ENCODE measurements at places on chromosomes 12 and 14.

GRCh38 chr14:76868454-76869170 lies 42.4 kb downstream of the LRRC74A start:
- no peak for DNase-seq

DNA sequence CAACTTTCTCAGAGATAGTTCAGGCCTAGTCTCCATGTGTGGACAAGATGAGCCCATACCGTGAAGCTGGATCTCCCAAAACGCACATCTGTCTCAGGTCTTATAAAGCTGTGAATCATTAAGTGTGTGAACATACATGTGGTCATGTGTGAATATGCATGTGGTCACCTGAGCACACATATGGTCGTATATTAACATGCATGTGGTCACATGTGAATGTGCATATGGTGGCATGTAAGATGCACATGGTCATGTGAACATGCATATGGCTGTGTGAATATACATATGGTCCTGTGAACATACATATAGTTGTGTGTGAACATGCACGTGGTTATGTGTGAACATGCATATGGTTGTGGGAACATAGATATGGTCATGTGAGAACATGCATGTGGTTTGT lies 172.5 kb upstream of the PZP start:
- DNase-seq: no peak

- no peak for DNase-seq
Observed at GRCh38 chr14:100105357-100106169, 40.3 kb downstream of the EVL start.

- no peak for DNase-seq
Observed at GRCh38 chr12:68119724-68120211, 39.8 kb downstream of the IFNG start.

- no peak for DNase-seq
Observed at GRCh38 chr12:41856228-41856627, 288.4 kb downstream of the GXYLT1 start.

GRCh38 chr14:75338398-75338797 lies 59.8 kb downstream of the FOS start:
- no peak for DNase-seq

DNA sequence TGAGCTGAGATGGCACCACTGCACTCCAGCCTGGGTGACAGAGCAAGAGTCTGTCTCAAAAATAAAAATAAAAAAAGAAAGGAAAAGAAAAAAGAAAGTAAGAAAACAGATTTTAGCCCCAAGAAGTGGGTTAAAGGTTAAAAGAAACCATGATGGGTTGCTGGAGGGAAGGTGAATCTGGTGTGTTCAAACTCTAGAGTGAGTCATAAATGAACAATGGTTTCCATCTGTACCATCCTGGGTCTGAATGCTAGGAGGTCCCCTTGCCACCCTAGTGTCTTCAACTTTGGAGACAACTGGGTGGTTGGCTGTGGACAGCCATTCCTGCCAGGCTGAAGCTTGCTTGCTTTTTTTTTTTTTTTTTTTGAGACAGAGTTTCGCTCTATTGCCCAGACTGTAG lies 1.6 kb upstream of the RPS26 start:
- no peak for DNase-seq

- DNase-seq: no peak
Observed at GRCh38 chr14:85247071-85247470, 282.9 kb upstream of the FLRT2 start.

- DNase-seq: no peak
Observed at GRCh38 chr12:49133014-49133413, 1.8 kb upstream of the TUBA1B start.

DNA sequence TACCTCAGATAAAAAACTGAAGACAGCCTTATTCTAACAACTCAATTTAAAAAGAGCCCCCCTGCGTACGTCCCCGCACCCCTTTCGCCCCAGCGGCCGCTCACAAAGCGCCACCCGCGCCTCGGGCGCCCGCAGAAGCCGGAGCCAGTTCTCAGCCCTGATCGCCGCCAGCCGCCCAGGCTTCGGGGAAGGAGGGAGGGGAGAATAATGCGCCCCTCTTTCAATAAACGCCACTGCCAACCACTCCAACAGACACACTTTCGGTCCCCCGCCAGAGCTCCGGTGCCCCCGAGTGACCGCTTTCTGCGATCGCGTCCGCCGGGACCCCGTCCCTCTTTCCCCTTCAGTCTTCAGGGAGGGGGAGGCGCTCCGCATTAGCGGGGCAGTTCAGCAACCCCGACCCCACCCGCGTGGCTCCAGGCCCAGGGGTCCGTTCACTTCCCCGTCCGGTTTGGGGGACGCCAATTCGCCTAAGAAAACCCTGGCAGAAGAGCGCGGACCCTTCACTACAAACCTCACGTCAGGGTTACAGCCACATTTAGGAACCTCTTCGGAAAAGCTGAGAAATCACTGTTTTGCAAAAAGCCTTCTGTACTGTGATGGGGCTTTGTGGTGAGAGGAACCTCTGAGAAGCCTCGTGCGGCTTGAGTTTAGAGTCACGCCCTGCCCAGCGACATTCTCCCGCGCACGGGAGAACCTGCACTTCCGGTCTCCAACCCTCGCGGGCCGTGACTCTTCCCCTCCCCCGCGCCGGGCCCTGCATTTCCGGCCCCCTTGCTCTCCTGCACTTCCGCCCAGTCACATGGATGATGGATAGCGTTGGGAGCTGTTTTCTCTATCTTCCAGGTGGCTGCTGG lies 18.7 kb downstream of the FOXG1 start:
- DNase-seq: no peak

DNA sequence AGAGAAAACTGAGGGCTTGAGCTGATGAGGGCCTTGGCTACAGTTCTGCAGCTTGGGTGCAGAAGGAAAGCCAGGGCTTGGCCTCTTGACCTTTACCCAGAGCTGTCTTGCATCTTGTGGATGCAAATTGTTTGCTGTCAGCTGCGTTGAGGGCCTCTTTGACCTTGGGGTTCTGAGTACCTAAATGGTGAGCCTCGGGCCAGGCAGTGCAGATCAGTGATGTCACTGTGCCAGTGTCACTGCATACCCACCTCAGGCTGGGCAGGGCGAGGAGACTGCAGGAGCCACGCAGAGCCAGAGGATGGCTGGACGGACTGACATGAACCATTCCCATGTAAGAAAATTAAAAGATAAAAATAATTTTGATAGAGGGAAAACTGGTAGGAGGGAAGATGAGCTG lies 18.6 kb downstream of the ESRRB start:
- no peak for DNase-seq

- no peak for DNase-seq
Observed at GRCh38 chr12:74963867-74964331, 245.7 kb downstream of the KCNC2 start.

GRCh38 chr12:21379218-21379617 lies 6.5 kb downstream of the IAPP start:
- no peak for DNase-seq

- DNase-seq: no peak
Observed at GRCh38 chr14:89641495-89642175, 224.6 kb upstream of the FOXN3 start.

- no peak for DNase-seq
Observed at GRCh38 chr14:73777420-73777819, 63.2 kb upstream of the PNMA1 start.

GRCh38 chr12:132325733-132326130 lies 3.7 kb downstream of the GALNT9 start:
- DNase-seq: no peak

DNA sequence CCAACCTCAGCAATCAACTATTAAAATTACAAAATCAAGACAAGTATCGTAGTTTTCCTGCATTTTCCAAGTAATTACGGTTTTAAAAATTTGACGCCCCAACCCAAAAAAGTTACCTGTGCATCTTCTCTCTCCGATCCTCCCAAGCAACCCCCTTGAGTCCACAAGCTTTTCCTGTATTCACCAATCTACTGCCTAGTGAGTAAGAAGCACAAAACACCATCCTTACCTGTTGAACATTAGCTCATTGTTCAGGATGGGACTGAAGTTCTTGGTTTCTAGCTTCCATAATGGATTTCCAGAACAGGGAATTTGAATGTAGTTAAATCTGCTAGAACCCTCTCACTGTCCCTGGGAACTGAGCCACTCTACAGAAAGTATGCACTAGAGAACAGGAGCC lies 162.0 kb downstream of the PAX9 start:
- DNase-seq: no peak

- no peak for DNase-seq
Observed at GRCh38 chr12:26554332-26554731, 278.7 kb downstream of the ITPR2 start.

GRCh38 chr14:44756554-44756953 lies 205.2 kb downstream of the KLHL28 start:
- no peak for DNase-seq

- DNase-seq: no peak
Observed at GRCh38 chr12:95838125-95838524, 20.6 kb upstream of the SNRPF start.

DNA sequence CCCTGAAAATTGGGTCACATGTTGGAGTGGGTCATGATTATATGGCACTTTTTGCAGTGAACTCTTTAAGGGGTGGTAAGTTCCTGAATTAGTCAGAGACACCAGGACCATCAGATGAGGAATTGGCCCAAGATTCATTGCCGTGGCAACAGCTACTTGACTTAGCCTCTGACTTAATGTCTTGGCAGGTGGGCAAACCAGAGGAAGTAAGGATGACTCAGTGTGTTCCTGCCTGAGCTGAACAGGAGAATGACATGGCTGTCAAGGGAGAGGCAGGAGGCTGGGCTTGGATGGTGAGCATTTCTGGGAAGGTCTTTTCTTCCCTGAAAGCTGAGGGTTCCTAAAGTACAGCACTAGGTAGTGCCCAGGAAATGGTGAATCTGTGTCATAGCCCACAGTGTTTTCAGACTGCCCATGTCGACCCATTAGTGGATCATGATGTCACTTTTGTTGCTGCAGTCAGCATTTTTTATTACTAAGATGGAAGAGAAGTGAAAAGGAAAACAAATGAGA lies 170.1 kb upstream of the PWP1 start:
- peak; percentile 43 for DNase-seq

GRCh38 chr12:52139579-52140062 lies 52.2 kb downstream of the KRT80 start:
- DNase-seq: peak; percentile 90

DNA sequence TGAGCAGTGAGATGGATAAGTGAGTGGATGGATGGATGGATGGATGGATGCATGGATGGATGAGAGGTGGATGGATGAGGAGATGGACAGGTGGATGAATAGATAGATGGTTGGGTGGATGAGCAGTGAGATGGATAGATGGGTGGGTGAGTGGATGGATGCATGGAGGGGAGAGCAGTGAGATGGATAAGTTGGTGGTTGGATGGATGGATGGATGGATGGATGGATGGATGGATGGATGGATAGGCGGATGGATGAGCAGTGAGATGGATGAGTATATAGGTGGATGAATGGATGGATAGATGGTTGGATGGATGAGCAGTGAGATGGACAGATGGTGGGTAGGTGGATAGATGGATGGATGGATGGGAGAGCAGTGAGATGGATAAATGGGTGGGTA lies 30.6 kb downstream of the LRRC74A start:
- DNase-seq: no peak

DNA sequence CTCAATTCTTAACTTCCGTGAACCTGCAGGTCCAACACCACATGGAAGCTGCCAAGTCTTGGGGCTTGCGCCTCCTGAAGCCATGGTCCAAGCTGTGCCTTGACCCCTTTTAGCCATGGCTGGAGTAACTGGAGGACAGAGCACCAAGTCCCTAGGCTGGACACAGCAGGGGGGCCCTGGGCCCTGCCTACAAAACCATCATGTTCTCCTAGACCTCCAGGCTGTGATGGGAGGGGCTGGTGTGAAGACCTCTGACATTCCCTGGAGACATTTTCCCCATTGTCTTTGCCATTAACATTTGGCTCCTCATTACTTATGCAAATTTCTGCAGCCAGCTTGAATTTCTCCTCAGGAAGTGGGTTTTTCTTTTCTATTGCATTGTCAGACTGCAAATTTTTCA lies 570.1 kb downstream of the FSCB start:
- no peak for DNase-seq

GRCh38 chr14:95432144-95433093 lies 84.0 kb downstream of the SYNE3 start:
- DNase-seq: peak; percentile 69

GRCh38 chr12:70876952-70877351 lies 43.6 kb downstream of the PTPRR start:
- DNase-seq: no peak

GRCh38 chr12:120091371-120092090 lies 25.0 kb downstream of the RAB35 start:
- DNase-seq: no peak

DNA sequence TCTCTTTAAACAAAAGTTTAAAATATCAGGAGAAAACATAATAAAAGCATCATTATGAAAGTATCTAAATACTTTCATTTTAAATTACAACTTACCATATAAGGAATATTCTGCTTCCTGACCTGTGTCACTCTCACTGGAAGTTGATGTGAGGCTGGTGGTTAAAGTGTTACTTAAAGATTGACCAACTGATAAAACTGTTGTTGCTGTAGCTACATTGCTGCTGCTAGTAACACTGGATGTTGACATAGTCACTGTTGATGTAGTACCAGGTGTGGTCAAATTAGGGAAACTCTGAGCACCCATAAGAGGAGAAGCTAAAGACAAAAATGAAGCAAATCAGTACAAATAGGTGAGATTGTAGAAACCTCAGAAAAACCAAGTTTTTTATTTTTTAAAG lies 79.9 kb downstream of the HECTD1 start:
- no peak for DNase-seq

DNA sequence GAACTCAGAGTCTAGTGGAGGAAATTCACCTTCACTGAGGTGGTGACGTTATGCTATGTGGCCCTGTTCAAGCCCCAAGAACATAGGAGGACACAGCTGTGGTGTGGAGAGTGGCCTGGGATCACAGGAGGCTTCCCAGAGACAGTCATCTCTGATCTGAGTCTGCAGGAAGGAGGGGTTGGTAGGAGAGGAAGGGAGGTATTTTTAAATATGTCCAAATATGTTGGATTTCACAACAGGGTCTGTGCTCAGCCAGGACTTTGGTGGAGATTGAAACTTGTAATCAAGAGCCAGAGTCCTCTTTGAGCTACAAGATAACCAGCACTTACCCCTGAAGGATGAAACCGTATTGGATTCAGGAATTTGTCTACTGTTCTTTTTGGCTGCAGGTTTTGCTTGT lies 26.4 kb upstream of the MED13L start:
- no peak for DNase-seq

DNA sequence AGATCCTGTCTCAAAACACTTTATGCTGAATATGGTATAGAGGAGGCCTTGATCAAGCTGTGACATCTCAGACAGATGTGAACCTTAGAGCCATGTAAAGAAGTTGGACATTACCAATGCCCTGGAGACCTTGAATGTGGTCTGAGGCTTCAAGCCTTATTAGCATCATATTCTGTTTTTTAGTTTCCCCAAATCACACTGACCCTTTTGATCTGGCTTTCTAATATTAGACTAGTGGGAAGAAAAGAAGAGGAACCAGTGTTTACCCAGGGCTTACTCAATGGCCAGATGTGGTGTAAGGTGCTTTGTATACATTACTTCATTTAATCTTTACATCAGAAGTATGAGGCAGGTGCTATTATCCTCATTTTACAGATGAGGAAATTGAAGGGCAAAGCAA lies 10.6 kb upstream of the TBPL2 start:
- no peak for DNase-seq
